ENCODE measurements at places on chromosomes 12 and 14.

- DNase-seq, result no peak
Observed at GRCh38 chr12:110289044-110289710, 8.1 kb downstream of the ATP2A2 start.

DNA sequence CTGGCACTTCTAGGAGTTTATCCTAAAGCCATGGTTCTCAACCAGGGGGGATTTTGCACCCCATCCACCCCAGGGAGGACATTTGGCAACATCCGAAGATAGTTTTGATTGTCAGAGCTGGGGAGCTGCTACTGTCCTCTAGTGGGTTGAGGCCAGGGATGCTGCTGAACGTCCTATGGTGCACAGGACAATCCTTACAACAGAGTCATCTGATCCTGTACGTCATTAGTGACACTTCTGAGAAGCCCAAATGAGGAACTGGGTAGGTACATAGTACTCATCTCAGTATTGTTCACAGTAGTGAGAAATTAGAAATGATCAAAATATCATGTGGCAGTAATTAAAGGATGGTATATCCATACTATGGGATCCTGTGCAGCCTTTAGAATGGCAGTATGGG lies 185.1 kb downstream of the CHST11 start:
- no peak for DNase-seq

DNA sequence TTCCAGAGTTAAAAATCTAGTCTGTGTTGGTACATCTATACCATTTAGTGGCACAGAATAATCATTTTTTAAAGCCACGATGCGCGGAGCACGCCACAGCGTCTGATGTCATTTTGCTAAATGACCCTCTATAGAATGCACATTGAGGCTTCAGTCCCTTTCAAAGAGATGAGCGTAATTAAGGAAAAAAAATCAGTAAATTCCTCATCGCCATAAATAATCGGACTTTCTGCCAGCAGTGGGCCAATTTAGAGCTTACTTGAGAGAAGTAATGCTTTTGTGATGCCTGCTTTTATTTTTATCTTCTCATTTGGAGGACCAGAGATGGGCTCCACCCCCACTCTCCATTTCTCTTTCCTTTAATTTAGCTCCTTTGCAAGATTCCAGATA lies 4.0 kb downstream of the ASCL1 start:
- no peak for DNase-seq

- no peak for DNase-seq
Observed at GRCh38 chr12:123815968-123816367, 53.9 kb downstream of the DNAH10 start.

DNA sequence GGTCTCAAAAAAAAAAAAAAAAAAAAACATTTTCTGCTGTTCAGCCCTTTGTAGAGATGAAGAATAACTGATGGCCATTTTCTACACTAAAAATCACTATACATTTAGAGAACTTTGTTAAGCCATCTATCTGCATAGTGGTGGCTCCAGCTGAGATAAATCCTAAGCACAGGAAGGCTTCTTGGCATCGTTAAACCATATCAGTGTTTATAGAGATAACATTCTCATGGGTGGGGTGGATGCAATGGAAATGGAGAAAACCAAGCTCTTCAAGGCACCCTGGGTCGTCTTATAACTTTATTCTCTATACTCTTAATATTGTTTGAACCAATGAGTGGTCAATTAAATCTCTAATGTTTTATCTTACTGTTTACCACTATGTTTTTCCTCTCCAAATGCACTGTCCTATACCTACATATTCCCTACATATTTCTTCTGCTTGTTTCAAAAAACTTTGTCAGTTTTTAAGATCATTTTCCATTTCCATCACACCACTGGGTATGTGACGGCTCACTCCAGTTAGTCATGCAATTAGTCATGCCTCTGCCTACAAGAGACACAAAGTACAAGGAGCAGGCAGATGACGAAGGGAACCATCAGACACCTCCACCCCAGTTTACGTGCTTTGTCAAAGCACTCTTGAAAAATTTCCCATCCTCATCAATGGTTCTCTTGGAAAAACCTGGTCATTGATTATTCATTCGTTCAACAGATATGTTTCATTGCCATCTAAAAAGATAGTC lies 119.3 kb upstream of the OVCH1 start:
- peak; percentile 83 for DNase-seq

GRCh38 chr12:131347345-131347714 lies 363.6 kb upstream of the SFSWAP start:
- no peak for DNase-seq

- no peak for DNase-seq
Observed at GRCh38 chr12:61357496-61357895, 902.7 kb upstream of the USP15 start.

GRCh38 chr12:130111965-130112496 lies 50.2 kb upstream of the FZD10 start:
- DNase-seq, result no peak

- no peak for DNase-seq
Observed at GRCh38 chr12:66804563-66804974, 125.7 kb upstream of the GRIP1 start.

GRCh38 chr14:93707475-93707874 lies 80.8 kb downstream of the PRIMA1 start:
- no peak for DNase-seq

- DNase-seq, result no peak
Observed at GRCh38 chr14:55124774-55125386, 4.2 kb upstream of the LGALS3 start.

DNA sequence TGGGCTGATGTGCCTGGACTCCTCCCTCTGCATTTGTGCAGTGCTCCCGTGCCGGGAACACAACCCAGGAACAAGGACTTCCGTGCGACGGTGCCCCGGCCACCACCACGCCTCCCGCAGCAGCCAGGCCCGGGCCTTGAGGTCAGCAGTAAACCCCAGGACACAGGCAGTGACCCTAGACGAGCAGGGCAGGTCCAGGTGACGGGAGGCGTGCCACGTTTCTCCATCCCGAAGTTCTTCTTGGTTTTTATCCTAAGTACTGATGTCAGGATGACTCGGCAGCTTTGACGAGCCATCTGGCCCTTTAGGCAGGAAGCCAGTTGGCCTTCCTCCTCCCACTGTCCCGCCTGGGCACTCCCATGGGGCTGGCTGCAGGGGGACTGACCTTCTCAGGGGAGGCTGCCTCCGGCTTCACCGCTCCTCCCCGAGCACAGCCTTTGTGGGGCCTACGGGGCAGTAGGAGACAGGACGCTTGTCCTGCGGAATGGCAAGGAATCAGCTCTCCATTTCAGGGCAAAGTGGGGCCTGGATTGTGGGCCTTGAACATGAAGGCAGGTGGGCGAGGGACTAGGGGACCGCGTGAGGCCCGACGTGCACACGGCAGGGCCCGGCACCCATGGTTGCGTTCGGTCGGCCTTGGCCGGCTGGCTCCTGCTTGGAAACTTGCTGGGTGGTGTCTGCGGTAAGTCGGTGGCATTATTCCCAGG lies 94.1 kb downstream of the FBXL14 start:
- no peak for DNase-seq

GRCh38 chr14:45867046-45867894 lies 614.3 kb upstream of the MIS18BP1 start:
- no peak for DNase-seq

DNA sequence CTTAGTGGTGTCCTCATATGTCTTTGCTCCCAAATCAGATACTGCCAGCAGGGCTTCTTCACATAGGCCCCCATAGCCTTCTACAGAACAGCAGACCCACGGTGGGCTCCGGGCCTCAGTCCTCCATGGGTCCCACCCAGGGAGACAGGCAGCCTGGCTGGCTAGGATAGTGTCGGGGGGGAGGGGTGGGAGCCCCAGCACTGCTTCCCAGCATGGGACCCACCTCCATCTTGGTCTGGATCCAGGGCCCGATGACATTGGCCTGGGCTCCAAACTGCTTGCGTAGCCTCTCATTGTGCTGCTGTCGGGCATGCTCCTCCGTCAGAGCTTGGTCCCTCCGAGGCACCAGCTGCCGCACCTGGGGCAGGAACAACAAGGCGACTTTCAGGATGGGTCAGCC lies 89.4 kb upstream of the ZFP36L1 start:
- DNase-seq, result no peak

DNA sequence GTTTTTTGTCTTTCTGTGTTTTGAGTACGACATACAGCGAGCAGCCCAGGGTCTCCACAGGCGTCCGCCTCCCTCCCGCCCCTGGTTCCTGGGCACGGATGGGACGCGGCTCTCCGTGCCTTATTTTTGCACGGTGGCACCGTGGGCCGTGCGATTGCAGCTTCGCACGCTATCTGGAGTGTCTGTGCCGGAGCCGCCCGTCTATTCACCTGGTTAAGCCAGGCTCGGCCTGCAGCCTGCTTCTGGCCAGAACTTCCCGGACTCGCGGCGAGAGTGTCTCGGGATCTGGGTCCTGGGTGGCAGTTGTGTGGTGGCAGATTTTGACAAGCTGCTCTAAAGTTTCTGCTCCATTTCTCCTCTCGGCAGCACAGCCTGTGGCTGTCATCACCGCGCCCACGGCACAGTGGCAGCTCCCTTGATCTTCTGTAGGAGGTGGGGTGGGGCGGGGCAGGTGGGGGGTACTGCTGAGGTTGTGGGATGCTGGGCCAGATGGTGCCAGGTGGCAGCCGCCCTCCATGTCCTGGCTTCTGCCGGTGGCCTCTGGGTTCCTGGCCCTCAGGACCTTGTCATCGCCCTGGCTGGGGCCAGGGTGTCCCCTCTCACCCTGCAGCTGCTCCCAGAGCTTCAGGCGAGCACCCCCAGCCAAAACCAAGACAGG lies 2.9 kb downstream of the MMP17 start:
- no peak for DNase-seq

DNA sequence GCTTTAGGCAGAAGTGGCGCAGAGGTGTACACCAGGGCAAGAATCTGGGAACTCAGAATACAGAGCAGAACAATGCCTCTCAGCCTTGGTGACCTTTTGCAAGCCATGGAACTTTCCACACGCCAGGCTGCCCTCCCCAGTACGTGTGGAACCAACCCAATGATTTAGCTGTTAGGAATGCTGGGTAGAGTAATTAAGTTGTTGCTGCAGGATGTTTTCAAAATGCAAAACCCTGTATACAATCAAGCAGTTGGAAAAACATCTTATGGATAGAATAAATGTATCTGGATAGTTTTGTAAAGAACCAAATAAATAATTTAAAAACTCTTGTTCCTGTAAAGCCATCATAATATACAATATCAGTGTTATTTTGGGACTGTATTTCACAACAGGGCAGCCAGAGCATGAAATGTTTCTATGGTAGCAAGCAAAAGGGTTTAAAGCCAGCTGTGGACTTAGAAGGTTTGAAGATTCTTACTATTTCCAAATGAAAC lies 19.4 kb downstream of the PPP1R36 start:
- peak; percentile 79 for DNase-seq

DNA sequence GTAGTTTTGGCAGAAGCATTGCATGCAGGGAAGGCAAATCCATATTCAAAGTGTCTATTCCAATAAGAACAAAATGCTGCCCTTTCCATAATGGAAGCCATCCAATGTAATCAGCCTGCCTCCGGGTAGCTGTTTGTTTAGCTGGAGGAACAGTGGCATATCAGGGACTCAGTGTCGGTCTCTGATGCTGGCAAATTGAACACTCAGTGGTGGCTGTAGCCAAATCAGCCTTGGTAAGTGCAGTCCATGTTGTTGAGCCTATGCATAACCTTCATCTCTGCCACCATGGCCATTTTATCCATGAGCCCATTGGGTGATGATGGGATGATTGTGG lies 147.8 kb upstream of the MAX start:
- no peak for DNase-seq

DNA sequence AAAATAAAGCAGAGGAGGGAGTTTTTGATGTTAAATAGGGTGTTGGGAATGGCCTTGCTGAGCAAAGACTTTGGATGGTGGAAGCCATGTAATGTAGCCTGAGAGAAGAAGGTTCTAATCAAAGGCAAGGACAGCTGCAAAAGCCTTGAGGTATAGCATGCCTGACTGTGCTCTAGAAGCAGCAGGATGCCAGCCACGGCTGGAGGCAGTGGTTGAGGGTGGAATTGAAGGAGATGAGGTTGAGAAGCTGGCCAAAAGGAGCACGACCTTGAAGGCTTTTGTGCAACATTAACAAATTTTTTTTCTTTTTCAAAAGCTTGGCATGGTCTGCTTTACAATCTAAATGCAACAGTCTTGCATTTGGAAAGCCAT lies 42.3 kb upstream of the CSRP2 start:
- DNase-seq, result no peak

DNA sequence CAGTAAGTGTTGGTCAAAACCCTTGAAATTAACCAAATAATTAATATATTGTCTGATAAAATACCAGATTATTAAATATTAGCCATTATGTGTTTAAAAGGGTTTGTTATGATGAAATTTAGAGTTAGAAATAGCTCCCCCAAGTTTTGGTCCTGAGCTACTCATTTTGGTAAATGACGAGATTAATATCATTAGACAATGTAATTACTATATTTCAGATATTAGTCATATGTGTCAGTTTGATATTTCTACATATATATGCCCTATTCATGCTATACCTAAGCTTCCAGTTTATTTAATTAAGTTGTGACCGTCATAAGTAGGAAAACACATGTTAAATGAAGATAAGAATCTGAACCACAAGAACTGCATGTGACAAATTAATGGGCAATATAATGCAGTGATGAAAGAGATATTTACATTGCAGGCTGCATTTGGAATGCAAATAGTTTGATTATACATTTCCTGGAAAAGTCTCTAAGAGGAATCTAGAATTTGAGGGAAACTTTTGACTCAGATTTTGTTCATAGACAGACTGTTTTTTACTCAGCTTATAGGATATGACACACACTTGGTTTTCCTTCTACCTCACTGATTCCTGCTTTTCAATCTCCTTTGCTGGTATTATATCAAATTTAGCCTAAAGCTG lies 70.5 kb downstream of the TBC1D30 start:
- no peak for DNase-seq

DNA sequence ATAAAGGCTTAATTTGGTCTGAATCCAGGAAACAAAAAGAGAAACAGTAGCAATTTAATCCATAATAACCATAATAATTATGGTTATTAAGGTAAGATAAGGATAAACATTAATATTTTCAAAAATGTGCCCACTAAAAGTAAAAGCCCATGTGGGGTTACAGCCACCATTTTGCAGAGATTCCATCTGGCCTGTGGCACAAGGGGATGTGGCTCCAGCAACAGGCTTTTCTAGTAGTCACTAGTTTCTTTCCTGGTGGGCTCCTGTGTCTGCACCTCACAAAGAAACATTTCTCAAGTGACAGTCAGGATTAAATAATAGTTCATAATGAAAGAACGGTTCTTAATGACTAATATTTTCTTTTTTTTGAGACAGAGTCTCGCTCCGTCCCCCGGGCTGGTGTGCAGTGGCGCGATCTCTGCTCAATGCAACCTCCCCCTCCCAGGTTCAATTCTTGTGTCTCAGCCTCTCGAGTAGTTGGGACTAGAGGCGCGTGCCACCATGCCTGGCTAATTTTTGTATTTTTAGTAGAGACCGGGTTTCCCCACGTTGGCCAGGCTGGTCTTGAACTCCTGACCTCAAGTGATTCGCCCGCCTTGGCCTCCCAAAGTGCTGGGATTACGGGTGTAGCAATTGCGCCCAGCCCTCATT lies 32.2 kb downstream of the GPR19 start:
- no peak for DNase-seq

DNA sequence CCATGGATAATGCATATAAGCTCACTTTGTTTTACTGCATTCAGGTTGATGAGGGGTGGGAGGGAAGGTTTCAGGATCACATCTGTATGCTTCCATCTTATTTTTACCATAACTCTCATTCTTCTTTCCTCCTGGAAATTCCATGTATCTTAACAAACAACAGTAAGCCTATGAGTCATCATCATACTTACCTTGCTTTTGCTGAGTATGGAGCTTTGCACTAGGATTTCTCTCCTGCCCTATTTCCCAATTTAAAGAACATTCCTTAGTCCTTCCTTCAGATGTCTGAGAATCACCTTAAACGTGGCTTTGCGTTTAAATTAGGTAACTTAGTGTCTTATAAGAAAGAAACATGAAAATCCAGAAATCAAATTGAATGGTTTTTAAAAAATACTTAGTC lies 1.6 kb upstream of the CLEC14A start:
- DNase-seq, result peak; percentile 65
